ENCODE measurements at places on chromosomes 5 and 9.

GRCh38 chr5:133122711-133123110, 70.9 kb downstream of the HSPA4 start:
- no peak for DNase-seq

DNA sequence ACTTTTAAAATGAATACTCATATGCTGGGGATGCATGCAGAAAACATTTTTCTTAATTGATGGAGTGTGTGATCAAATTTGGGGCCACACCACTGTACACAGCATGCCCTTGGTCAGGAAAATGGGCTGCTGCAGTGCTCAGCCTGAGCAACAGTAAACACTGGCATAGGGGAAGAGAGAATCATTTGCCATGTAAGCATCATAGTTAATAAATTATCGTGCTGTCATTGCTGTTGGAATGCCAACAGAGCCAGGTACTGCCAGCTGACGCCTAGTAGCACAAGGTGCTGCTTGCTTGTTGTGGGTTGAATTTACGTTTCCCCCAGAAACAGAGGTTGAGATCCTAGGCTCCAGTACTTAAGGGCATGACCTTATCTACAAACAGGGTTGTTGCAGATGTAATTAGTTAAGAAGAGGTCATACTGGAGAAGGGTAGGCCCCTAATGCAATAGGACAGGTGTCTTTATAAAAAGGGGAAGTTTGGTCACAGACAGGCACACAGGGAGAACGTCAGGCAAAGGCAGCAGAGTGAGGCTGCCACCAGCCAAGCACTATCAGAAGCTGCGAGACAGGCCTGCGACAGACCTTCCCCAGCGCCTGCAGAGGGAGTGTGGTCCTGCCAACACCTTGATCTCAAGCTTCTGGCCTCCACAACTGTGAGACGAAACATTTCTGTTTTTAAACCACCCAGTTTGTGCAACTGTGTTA, 25.3 kb downstream of the DAP start:
- DNase-seq, result no peak

GRCh38 chr5:2701592-2701991, 49.9 kb downstream of the IRX2 start:
- DNase-seq, result no peak

GRCh38 chr9:22206833-22207232, 197.7 kb upstream of the CDKN2B start:
- DNase-seq, result no peak

DNA sequence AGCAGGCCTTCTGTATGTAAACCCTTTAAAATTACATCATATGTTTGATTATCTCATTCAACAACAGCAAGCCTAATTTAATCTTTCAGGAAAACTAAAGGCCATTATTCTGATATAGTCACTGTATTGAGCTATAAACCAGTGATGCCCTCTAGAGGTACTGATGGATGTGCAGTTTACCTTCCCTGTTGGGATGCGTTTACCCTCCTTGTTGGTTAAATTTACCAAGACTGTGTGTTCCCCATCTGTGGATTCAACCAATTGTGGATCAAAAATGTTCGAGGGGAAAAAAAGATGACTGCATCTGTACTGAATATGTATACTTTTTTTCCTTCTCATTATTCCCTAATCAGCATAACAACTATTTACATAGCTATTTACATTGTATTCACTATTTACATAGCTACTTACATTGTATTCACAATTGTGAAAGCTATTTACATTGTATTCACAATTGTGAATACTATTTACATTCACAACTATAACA, 3.7 kb upstream of the BAAT start:
- DNase-seq, result peak; percentile 38

- no peak for DNase-seq
Observed at GRCh38 chr5:98128271-98128670, 645.2 kb upstream of the RGMB start.

- DNase-seq, result peak; percentile 16
Observed at GRCh38 chr5:147321569-147321968, 86.7 kb downstream of the STK32A start.

DNA sequence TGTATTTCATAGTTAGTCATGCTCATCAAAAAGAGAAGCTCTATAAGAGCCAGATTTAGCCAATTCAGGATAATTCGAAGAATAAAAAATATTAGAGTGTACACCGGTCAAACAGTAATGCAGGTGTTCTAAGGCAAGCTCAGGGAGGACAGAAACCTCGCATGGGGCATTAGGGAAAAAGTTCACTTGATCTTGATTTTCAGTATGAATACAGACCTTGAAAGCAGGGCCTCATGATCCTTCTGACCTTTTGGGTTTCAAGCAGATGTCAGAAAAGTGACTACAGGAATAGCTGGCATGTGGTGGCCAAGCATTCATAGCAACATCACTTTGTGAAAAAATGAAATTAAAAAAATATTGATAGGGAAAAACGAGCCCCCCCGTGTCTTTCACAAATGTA, 394.9 kb downstream of the KIF4B start:
- DNase-seq, result no peak

DNA sequence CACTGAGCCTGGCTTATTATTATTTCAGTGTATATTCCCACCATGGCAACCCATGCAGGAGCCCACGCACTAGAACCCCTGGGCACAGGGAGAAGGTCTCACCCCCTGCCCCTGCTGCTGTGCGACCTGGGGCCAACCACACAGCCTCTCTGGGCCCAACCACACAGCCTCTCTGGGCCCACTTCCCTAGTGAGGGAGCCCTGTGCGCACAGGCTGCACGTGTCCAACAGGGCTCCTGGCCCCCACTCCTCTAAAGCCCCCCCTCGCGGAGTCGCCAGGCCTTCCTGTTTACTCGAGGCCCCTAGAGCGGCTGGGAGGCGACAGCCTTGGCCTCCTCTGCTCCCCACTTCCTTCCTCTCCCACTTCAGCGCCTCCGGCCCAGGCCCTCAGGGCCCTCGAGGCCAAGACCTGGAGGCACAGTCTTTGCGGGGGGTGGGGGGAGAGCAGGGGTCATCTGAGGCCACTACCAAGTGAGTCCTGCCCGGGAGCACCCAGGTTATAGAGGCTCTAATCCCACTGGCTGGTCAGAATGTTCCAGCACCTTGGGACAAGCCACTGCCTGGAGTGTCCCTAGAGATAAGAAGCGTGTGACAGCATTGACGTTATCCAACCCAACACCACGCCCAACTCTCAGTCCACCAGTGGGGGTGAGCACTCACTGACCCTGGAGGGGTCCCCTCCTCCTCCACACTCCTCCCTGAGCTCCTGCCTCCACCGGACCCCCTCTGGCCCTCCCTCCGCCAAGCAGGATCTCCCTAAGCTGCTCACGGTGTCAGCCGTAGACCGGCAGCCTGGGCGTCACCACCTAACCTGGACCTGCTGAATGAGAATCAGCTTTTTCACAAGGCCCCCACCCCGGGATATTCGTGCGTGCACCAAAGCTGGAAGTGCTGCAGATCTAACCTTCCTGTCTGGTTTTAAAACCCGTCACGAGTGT, 7.9 kb upstream of the ENG start:
- DNase-seq, result no peak
